ACHN (cell line): ENCODE measurements at places on chromosomes 16 and 17.

- no peak for DNase-seq
Measured at GRCh38 chr17:55341432-55341831, 76.7 kb downstream of the HLF start.

- peak; percentile 57 for DNase-seq
Measured at GRCh38 chr17:19248928-19249574, 11.9 kb downstream of the EPN2 start.

GRCh38 chr16:16992975-16993765 lies 477.6 kb downstream of the XYLT1 start:
- DNase-seq, result no peak

DNA sequence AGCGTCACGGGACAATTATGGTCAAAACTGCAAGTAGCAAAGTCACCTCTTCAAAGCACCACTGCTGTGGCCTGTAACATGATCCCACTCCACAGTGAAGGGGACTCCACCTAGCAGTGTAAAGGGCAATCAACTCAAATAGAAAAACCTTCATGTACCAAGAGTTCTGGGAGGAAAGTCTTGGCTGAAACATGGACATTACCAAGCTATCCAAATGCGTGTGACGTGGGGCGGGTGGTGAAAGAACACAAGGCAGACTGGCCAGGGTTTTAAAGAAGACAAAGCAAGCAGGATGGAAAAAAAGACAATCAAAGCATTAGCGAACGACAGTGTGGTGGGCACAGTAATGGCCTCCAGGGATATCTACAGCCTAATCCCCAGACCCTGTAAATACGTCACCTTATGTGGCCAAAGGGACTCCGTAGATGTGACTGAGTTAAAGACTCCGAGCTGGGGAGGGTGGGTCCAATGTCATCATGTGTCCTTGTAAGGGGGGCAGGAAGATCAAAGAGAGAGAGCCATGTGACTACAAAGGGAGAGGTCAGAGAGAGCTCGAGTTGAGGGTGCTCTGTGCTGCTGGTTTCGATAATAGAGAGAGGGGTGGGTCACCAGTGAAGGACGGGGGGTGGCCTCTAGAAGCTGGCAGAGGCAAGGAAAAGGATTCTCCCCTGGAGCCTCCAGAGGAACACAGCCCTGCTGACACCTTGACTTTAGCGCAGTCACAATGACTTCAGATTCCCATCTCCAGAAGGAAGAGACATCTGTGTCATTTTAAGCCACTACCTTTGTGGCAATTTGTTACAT lies 6.0 kb downstream of the HSDL1 start:
- DNase-seq, result no peak

DNA sequence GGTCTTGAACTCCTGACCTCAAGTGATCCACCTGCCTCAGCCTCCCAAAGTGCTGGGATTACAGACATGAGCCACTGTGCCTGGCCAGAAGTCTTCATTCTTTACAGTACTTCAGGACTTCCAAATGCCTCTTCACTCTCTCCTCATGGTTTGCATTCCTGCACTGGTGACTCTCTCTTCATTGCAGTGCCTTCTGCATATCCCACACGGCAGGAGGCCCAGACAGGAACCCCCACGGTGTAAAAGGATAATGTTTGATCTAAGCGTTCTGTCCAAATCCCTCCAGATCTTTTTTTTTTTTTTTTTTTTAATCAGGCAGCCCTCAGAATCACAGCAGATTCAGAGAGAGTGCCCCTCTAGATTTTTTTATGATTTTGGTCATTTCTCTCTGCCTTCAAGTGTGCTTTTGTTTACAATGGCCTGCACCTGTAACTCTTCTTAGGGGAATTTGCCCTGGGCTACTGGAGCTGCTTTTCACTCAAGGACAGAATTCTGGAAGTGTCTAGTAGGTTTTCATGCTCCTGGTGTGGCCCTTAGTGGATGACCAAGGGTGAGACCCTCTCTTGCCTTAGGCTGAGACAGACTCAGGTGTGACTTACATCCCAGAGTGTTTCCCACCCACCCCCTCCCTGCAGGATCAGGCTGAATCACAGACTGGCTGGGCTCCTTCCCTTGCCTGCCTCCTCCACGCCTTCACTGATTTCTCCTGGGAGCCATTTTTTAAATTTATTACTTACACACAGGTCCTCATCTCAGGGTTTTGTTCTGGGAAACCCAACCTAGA lies 19.8 kb upstream of the NF1 start:
- DNase-seq, result peak; percentile 74

DNA sequence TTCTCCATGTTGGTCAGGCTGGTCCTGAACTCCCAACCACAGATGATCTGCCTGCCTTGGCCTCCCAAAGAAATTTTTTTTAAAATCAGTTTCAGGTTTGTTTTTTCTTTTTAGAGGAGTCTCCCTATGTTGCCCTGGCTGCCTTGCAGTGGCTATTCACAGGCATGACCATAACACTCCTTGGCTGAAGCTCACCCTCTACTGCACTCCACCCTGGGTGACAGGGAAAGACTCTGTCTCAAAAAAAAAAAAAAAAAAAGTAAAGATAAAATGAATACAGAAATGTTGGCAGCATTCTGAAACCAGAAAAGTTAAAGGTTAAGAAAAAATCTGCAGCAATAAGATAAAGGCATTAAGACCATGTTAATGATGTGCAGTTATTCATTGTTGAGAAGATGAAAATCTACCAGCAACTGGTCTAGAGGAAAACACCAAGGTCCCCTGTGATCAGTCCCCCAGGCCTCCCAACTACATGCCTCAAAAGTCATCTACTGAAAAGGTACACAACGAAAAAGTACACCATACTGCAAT lies 15.1 kb downstream of the YWHAE start:
- DNase-seq, result no peak
